ENCODE measurements at places on chromosomes 2 and 18. TPM values are rescaled to one million over a fixed set of nuclear protein-coding genes. Genes with fewer than 3 reads are reported as not detected.

Gene SERPINB3
- total RNA-seq: not detected

Gene WDR12
- total RNA-seq: 29.2 TPM

Gene COL3A1
- total RNA-seq: 192 TPM

Gene SNTG2
- not detected for total RNA-seq

Gene IL1RN
- 0.69 TPM for total RNA-seq

Gene C2orf81
- total RNA-seq: 1.3 TPM

Gene ICA1L
- total RNA-seq: 13.2 TPM

DNA sequence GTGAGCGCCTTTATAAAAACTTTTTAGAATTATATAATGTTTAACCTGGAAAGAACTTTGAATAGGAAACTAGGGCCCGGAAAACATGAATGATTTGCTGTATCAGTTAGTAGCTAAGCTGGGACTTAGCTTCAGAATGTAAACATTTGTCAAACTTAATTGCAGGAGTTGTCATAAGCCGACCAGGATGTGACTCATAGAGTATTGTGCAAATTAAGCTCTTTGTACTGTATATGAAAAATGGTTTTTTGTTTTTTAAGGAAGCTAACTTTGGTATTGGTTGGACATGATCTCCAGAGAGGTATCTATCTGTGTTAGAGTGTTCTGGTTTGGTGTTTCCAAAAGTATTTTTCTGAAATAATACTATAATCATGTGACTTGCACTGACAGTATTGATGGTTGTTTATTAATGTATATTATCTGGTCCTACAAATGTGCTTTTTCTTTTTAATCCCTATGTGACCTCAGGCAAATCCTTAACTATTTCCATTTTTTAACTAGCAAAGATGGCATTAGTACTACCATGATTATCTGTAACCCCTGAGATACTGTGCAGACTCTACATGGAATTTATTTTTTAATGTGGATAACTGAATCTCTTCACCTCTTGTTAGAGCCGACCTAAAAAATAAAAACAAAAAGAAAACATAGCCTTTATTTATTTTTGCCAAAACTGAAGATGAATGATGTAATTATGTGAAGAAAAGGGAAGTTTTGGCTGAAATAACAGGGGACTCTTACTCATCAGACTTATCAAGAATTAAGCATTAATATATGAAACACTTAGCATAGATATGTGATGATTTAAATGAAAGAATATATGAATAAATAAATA lies 11.7 kb downstream of the YIPF4 start:
- no peaks in the 10 kb centered on the region for H3K36me3 ChIP-seq
- DNase-seq: no peak
- peaks cover 2% of the 10 kb centered on the region for H3K4me1 ChIP-seq
- no peak overlapping the region for H3K27ac ChIP-seq
- H3K4me3 ChIP-seq: no peak overlapping the region

- no peaks in the 10 kb centered on the region for H3K4me1 ChIP-seq
- no peak overlapping the region for H3K4me3 ChIP-seq
- no peak for DNase-seq
- no peaks in the 10 kb centered on the region for H3K36me3 ChIP-seq
- no peak overlapping the region for H3K27ac ChIP-seq
Observed at GRCh38 chr18:60686142-60686541, 313.6 kb upstream of the MC4R start.

- H3K27ac ChIP-seq: peak overlapping the region; percentile 7
Observed at GRCh38 chr2:205407984-205408383, 274.3 kb upstream of the NRP2 start.

- H3K27ac ChIP-seq: no peak overlapping the region
- no peaks in the 10 kb centered on the region for H3K36me3 ChIP-seq
- no peak overlapping the region for H3K4me3 ChIP-seq
- H3K4me1 ChIP-seq: no peaks in the 10 kb centered on the region
Observed at GRCh38 chr2:241967467-241968144, 98.1 kb downstream of the RTP5 start.

DNA sequence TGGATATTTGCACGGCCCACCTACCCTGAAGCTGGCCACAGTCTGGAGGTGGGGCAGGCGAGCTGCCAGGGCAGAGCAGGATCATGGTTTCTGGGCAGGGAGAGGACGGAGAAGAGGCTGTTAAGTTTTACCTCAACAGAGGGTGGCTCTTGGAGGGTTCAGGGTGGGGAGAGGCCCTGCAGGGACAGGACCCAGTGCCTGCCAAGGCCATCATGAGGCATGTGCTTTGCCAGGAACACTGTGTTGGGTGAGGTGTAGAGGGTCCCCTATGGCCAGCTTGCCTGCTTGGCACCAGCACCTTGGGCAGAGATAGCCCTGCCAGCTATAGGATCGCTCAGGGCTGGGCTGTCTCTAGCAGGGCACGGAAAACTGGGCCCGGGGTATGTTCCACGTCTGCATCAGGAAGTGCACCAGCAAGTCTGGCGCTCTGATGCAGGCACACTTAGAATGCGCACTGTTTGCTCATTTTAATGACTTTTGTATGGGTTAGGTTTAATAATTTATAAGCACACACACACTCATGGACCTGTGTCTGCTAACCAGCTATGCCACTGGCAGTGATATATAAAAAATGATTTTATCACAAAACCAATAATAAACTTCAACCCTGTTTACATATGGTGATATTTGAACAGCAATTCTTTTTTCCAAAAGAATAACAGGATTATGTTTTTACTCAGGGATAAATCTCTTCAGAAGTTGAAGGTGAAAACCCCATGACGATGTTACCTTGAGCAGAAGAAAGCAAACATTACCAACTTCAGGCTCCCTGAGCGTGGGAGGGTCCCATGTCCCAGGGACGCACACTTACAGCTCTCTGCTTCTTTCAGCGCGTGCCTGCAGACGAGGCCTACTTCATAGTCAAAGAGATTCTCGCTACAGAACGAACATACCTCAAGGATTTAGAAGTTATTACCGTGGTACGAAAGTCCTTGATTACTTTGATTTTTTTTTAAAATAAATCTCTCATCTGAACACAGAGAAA lies 46.4 kb downstream of the STK25 start:
- H3K36me3 ChIP-seq: no peaks in the 10 kb centered on the region
- no peaks in the 10 kb centered on the region for H3K27me3 ChIP-seq
- H3K4me3 ChIP-seq: no peak overlapping the region
- H3K4me1 ChIP-seq: no peaks in the 10 kb centered on the region

- no peak for DNase-seq
- H3K4me3 ChIP-seq: peak overlapping the region; percentile 97
- no peaks in the 10 kb centered on the region for H3K27me3 ChIP-seq
- H3K4me1 ChIP-seq: peaks cover 4% of the 10 kb centered on the region
- H3K27ac ChIP-seq: peak overlapping the region; percentile 99
Observed at GRCh38 chr18:75207310-75208154, 1.4 kb downstream of the PTGR3 start.

DNA sequence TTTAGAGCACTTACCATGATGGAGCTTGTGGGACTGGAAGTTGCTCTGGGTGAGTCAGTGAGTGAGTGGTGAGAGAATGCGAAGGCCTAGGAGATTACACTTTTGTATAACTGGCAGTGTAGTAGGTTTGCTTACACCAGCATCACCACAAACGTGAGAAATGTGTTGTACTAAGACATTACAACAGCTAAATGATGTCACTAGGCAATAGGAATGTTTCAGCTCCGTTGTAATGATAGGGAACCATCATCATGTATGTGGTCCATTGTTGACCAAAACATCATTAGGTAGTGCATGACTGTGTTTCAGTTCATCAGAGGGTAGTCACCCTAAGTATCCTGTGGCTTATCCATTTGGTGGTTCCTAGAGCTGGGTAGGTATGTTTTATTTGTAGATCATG lies 11.9 kb downstream of the ZNF407 start:
- H3K36me3 ChIP-seq: no peaks in the 10 kb centered on the region
- H3K27ac ChIP-seq: no peak overlapping the region
- no peak for DNase-seq
- H3K4me1 ChIP-seq: peaks cover 2% of the 10 kb centered on the region
- no peaks in the 10 kb centered on the region for H3K27me3 ChIP-seq

DNA sequence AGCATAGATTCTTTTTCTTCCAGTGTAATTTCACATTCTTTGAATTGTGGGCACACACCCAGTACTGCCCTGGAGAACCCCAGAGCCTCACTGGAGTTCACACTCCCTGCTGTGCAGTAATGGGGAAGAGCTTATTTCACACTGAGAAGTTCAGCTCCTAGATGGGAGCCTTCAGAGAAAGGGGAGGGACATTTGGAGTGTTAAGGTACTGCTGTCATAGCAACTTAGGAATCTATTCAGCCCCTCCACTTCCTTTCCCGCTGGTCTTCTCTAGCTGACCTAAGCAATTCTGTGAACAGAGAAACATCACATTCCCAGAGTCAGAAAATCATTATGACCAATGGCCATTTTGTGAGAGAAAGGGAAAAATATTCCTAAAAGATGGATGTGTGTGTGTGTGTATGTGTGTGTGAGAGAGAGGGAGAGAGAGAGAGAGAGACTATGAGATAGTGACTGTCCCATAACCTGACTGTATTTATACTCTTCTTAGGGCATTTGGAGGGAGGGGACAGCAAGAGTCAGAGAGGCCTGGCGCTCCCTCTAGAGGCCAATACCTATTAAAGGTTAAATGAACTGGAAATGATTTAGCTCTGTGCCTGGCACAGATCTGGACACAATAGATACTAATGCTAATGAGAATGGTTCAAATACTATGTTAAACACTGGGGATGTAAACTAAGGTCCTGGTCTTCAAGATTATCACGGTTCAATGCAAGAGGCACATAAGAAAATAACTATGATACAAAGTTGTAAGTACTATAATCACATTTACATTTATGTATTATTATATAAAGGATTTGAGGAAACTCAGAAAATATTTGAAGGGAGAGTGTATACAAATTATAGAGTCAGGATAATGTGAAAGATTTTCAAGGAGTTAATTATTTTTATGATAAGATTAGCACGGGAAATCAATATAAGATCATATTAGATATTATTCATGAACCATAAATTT lies 41.5 kb upstream of the RPE start:
- peaks cover 3% of the 10 kb centered on the region for H3K4me1 ChIP-seq
- no peaks in the 10 kb centered on the region for H3K36me3 ChIP-seq
- H3K27ac ChIP-seq: no peak overlapping the region
- no peaks in the 10 kb centered on the region for H3K27me3 ChIP-seq
- no peak for DNase-seq

GRCh38 chr2:193520709-193521458 lies 1326.2 kb upstream of the TMEFF2 start:
- H3K27ac ChIP-seq: no peak overlapping the region
- no peak for DNase-seq
- H3K36me3 ChIP-seq: no peaks in the 10 kb centered on the region
- no peak overlapping the region for H3K4me3 ChIP-seq
- H3K27me3 ChIP-seq: no peaks in the 10 kb centered on the region

GRCh38 chr2:136022396-136023146 lies 37.1 kb upstream of the DARS1 start:
- H3K4me1 ChIP-seq: no peaks in the 10 kb centered on the region
- H3K36me3 ChIP-seq: no peaks in the 10 kb centered on the region
- no peaks in the 10 kb centered on the region for H3K27me3 ChIP-seq
- H3K27ac ChIP-seq: no peak overlapping the region
- H3K4me3 ChIP-seq: no peak overlapping the region
- no peak for DNase-seq

GRCh38 chr2:164824872-164825271 lies 16.8 kb downstream of the COBLL1 start:
- H3K27me3 ChIP-seq: no peaks in the 10 kb centered on the region
- peaks cover 2% of the 10 kb centered on the region for H3K4me1 ChIP-seq
- no peak overlapping the region for H3K27ac ChIP-seq
- H3K4me3 ChIP-seq: no peak overlapping the region
- no peaks in the 10 kb centered on the region for H3K36me3 ChIP-seq

GRCh38 chr2:10028988-10029874 lies 14.1 kb upstream of the KLF11 start:
- no peaks in the 10 kb centered on the region for H3K4me1 ChIP-seq
- H3K36me3 ChIP-seq: no peaks in the 10 kb centered on the region
- H3K27me3 ChIP-seq: no peaks in the 10 kb centered on the region
- no peak for DNase-seq
- no peak overlapping the region for H3K4me3 ChIP-seq
- no peak overlapping the region for H3K27ac ChIP-seq

- no peak overlapping the region for H3K4me3 ChIP-seq
- no peaks in the 10 kb centered on the region for H3K27me3 ChIP-seq
- H3K27ac ChIP-seq: no peak overlapping the region
- no peaks in the 10 kb centered on the region for H3K36me3 ChIP-seq
- no peaks in the 10 kb centered on the region for H3K4me1 ChIP-seq
Observed at GRCh38 chr2:197356136-197356535, 45.6 kb upstream of the ANKRD44 start.

DNA sequence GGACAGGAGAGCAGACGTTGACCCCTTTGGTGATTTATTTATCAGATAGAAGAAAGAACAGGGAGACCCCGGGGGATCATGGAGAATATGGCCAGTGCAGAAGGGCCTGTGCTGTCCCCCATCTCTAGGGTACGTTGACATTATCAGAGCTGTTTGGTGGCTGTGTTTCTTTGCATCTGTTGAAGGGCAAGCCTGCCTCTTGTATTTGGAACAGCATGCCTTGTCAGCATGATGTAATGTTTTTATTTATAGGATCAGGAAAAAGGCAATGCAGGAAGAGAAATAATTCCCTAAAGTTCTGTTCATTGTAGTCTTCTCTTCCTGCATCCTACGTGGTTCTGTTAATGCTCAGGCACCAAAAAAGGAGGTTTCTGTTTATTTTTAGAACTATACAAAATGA lies 49.8 kb upstream of the CABYR start:
- no peaks in the 10 kb centered on the region for H3K27me3 ChIP-seq
- no peaks in the 10 kb centered on the region for H3K36me3 ChIP-seq
- no peak overlapping the region for H3K27ac ChIP-seq
- no peak overlapping the region for H3K4me3 ChIP-seq
- no peaks in the 10 kb centered on the region for H3K4me1 ChIP-seq

DNA sequence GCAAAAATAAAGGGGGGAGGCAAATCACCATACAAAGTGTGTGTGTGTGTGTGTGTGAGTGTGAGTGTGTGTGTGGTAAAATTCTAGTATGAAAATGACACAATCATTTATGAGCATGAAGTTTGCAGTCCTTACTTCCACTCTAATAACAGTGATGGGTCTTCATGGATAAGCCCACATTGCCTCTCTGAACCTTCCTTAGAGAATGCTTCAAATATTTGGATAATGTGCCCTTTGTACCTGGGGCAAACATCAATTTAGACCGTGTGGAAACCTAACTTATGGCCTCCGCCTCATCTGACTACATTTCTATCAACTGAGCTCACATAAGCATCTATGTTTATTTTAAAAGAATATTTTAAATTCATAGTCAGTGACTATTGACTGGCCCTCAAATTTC lies 3.7 kb downstream of the SCN9A start:
- H3K4me1 ChIP-seq: peaks cover 4% of the 10 kb centered on the region
- no peak for DNase-seq

GRCh38 chr2:158546412-158547144 lies 89.8 kb downstream of the PKP4 start:
- no peaks in the 10 kb centered on the region for H3K36me3 ChIP-seq
- no peak for DNase-seq
- H3K27me3 ChIP-seq: no peaks in the 10 kb centered on the region
- H3K27ac ChIP-seq: no peak overlapping the region
- no peak overlapping the region for H3K4me3 ChIP-seq
- H3K4me1 ChIP-seq: peaks cover 1% of the 10 kb centered on the region

Measured in ovary (tissue), 10 donors.